Cortex of kidney (tissue), 1 donor: ENCODE measurements at places on chromosomes 13 and 19.

DNA sequence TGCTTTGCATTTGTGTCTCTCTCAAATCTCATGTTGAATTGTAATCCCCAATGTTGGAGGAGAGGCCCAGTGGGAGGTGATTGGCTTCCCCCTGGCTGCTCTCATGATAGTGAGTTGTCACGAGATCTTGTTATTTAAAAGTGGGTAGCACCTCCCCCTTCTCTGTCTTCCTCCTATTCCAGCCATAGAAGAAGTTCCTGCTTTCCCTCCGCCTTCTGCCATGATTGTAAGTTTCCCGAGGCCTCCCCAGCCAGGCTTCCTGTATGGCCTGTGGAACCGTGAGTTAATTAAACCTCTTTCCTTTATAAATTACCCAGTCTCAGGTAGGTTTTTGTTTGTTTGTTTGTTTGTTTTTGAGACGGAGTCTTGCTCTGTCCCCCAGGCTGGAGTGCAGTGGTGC is 3.8 kb downstream of the LILRA4 start:
- DNase-seq, result no peak

GRCh38 chr13:81480634-81481033 is 1139.7 kb upstream of the SPRY2 start:
- no peak for DNase-seq

DNA sequence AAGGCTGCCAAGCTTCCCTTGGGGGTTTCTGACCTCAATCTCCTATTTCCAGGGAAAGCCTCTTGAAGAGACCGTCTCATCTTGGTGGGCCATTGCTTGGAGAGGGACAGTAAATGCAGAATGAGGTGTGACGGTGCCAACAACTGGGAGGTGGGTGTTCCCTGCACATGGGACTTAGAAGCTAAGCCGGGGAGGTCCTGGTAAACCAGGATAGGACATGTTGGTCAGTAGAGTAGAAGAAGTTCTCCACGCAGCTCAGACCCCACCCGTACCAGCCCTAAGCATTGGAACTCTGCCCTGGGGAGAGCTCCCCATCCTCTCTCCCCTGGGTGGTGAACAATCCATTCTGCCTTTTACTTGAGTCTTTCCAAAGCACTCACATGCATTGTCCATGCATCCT is 92.0 kb downstream of the SOX1 start:
- DNase-seq, result no peak

DNA sequence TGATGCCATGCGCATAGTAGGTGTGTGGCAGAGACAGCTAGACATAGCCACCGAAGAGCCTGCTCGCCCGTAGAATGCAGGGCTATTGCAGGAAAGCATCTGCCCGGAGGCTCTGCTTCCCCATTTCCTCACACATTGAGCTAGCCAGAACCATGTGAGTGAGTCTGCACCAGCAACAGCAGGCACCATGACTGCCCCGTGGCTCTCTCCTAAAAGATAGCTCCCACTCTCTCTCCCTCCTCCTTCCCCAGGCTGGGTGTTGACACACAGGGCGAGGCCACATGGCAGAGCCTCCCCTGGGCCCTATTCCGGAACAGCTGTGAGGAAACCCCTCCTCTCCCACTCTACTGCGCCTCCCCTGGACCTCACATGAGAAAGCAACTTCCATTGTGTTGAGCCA is 52.3 kb upstream of the ATP12A start:
- no peak for DNase-seq

DNA sequence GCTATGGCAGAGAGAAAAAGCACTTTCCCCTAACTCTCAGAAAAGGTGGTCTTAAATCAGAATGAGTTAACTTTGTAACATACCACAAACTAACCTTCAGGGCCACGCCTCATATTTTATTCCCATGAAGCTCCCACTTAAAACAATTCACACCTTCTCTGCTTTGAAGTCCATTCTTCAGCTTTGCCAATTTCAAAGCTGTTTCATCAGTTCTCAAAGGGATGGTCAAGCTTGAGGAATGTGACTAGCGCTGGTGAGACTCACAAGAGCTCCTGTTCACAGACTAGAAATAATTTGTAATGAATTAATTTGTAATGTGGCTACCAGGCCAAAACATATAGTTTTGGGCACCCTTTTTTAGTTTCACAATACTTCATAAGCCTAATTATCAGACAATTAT is 68.2 kb downstream of the STK24 start:
- no peak for DNase-seq

DNA sequence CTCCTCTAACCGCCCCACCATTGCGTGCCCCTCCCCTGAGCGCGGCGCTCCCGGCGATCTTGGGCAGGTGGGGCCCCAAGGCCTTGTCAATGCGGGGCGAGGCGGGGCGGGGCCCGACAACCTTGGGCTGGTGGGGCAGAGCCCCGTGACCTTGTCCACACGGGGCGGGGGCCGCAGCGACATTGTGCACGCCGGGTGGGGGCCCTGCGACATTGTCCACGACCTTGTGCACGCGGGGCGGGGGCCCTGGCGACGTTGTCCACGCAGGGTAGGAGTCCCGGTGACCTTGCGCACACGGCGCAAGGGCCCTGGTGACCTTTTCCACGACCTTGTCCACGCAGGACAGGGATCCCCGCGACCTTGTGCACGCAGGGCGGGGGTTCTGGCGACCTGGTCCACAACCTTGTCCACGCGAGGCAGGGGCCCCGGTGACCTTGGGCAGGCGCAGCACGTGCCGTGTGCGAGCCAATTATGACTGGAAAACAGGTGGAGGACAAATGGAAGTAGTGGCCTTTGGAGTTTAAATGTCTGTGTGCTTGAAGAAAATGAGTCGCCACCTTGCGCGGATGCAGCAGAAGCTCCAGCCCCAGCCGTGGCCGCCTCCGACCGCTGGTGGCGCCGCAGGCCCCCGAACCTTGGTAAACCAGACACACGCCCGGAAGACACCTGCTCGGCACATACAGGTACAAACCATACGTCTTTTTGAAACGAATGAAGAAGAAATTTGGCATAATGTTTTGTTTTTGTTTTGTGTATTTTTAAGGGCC is 62.6 kb downstream of the LATS2 start:
- DNase-seq, result no peak

GRCh38 chr19:7533925-7534480 is 1.5 kb upstream of the PNPLA6 start:
- no peak for DNase-seq

GRCh38 chr13:29936956-29937355 is 86.5 kb upstream of the UBL3 start:
- no peak for DNase-seq

- no peak for DNase-seq
Measured at GRCh38 chr13:48506092-48506701, 26.7 kb downstream of the RCBTB2 start.

GRCh38 chr13:63344711-63345110 is 1929.1 kb upstream of the PCDH20 start:
- DNase-seq, result no peak

GRCh38 chr19:4877753-4878490 is 10.5 kb upstream of the PLIN3 start:
- DNase-seq, result no peak

DNA sequence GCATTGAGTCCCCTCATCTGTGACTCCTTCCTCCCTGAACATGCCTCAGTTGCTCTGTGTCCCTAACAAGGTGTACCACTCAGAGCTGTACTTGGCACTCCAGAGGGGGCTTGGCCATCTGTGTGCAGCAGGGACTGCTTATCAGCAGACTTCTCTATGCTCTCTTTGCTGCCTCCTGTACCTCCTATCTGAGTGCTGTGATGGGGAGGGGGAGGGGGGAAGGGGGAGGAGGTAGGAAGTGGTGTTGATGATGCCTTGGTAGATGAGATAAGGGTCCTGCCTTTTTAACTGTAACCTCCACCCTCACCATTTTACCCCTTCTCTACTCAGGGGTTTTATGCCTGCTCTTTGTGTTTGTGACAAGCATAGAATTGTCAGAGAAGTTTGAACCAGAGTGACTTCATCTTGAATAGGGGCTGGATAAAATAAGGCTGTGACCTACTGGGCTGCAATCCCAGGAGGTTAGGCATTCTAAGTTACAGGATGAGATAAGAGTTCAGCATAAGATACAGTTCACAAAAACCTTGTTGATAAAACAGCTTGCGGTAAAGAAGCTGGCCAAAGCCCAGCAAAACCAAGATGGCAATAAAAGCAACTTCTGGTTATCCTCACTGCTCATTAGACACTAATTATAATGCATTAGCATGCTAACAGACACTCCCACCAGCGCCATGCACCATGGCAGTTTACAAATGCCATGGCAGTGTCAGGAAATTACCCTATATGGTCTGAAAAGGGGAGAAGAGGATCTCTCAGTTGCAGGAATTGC is 13.2 kb downstream of the PCDH8 start:
- no peak for DNase-seq

DNA sequence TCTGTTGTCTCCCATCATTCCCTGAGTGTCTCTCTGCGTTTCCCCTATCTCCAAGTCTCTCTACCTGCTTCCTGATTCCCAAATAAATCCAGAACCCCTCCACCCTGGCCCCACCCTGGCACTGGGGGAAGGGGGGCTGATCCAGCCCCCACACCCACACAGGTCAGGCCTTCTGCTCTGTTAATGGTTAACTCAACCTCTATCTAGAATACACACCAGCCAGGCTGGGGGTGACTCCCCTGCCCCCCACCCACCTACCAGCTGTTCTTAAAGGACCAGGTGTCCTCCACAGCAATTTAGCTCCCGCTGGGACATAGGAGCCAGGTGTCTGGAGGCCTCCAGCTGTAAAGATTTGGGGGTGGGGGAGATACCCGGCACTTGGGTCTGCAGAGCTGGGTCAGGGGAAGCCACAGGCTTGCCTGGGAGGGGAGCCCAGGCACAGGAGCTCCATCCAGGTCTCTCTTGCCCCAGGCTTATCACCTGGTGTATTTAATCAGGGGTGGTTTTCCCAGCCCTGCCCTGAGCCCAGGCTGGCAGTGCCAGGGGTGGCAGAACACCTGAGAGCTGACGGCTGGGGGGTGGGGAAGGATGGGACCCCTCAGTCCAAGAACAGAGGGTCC is 3.9 kb downstream of the IRF2BP1 start:
- no peak for DNase-seq

DNA sequence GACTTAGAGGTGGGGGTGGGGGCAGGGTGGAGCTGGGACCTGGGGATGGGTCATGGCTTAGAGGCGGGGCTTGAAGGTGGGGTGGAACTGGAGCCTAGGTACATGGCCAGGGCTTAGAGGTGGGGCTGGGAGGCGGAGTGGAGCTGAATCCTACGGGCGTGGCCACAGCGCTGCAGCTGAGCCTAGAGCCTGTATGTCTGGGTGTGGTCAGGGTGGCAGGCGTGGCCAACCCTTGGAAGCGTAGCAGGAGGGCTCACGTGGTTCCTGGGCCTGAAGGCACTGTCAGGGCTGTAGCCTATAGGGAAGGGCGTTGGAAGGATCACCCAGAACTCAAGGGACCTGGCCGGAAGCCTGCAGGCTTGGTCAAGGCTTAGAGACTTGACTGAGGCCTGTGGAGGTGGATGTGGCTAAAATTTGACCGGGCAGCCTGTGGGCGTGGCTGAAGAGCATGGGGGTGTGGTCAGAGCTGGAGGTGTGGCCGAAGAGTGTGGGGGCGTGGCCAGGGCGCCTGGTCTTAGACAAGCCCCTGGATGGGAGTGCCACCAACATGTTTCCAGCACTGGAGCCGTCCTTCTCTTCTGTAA is 24.3 kb downstream of the COLGALT1 start:
- no peak for DNase-seq

GRCh38 chr19:47427241-47428176 is 8.2 kb upstream of the MEIS3 start:
- DNase-seq, result no peak

GRCh38 chr19:20102097-20102496 is 24.3 kb downstream of the ZNF90 start:
- no peak for DNase-seq

DNA sequence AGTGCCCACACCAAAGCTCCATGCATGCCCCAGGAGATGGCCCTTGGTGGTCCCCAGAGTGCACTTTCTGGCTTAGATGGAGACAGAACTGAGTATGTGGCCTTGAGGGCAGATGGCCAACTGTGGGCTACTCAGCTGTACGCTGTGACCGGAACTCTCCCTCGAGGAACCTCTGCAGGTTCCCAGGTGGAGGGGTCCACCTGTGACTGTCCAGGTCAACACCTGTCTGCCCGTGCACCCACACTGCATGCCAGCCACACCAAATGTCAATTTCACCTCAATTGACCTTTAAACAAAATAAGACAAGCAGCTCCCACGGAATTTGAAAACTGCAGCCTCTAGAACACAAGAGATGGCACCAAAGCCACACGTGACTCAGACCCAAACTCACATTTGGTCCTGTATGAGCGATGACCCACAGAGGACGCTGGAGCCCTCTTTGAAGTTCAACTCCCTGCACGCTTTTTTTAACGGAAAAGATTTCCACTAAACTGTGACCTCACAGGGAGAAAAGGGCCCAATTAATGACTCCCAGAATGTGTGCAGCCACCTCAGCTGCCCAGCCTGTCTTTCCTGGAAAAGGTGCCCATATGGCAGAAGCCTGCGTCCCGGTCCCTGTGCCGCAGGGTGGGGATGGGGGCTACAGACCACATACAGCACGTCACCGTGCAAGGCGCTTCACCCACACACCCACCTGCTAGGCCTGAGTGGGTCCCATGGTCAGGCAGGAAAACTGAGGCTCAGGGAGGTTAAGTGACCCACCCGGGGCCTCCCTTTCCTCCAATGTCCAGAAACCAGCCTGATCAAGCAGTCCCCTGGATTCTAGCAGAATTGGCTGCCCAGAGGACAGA is 47.7 kb downstream of the KLF2 start:
- DNase-seq, result no peak

- DNase-seq, result no peak
Measured at GRCh38 chr19:33100894-33101644, 20.1 kb downstream of the GPATCH1 start.
